ENCODE measurements at places on chromosomes 11 and 22.

- no peak for DNase-seq
Measured at GRCh38 chr22:47391169-47392053, 629.0 kb downstream of the TBC1D22A start.

DNA sequence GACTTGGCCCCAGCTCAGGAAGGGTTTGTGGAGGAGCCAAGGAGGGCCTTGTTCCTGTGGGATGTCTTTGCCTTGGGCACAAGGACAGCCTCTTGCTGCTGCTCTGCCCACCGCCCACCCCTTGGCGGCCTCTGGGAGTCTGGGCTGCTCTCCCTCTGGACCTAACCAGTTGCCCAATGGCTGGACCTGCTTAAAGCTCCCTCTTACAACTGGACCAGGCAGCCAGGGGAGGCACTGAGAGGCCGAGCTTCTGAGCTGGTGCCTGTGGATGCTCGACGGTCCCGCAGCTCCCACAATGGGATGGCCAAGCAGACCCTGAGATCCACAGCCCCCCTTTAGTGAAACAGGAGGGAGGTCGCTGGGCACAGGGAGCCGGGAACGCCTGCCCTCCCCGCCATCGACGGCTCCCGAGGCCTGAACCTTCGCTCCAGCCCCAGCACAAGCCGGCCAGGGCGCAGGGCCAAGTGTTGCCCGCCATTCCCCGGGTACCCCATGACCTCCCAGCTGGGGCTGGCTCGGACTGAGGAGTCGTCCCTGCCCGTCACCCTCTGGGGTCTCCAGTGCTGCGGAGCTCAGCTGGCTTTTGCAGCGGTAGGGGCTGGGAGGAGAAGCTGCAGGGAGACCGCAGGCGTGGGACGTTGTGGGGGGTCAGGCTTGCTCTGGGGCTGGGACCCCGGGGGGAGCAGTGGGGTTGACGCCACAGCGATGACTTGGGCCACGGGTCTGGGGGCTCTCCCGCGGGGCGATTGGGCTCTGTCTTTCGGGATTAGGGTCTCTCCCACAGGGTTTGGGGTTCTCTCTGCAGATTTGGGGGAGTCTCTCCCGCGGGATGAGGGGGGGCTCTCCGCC is 584 bp upstream of the GAL start:
- DNase-seq, result no peak

DNA sequence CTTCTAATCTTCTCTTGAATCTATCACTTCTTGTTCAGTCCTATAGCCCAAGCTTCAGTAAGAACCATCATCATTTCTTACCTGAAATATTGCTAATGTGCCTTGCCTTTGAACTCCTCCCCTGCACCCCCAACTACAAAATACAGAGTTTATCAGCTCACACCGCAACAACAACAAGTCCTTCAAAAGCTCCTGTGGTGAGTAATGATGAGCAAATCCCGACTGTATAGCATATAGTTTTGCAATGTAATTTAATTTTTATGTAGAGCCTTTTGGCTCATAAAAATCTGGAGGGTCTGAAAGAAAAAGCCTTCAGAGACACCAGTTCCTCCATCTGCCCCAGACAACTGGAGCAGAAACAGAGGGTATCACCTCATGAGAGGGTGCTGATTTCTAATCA is 124.7 kb downstream of the ARHGAP32 start:
- DNase-seq, result no peak

- DNase-seq, result no peak
Measured at GRCh38 chr11:34570584-34570983, 50.3 kb upstream of the EHF start.

- no peak for DNase-seq
Measured at GRCh38 chr11:119905162-119905561, 176.2 kb upstream of the NECTIN1 start.

DNA sequence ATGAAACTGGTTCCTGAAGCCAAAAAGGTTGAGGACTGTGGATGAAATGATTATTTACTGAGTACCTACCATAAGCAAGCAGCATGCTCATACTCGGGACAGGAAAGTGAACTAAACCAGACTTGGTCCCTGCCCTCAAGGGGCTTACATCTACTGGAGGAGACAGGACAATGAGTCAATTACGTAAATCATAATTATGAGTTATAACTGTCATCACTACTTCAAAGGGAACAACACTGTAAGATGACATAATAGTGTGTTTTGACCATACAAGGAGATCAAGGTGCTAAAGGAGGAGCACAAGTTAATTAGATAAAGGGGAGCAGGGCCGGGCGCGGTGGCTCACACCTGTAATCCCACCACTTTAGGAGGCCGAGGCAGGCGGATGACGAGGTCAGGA is 2.5 kb downstream of the FAM227A start:
- no peak for DNase-seq

DNA sequence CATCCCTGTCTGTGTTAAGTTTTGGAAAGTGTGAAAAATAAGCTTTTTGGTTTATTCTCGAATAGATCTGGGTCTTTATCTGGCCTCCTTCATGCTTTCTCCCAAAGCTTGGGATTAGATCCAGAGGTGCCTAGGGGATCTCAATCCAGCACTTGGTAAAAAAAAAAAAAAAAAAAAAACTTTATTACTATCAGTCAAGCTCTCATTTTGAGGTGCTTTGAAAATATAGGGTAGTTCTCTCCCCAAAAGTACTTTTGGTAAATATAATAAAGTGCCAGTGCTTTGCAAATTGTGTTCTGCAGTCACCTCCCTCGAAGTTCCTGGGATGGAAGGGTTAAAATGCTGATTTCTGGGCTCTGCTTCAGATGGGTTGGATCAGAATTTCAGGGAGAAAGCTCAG is 15.5 kb upstream of the CEP295 start:
- DNase-seq, result no peak

- DNase-seq, result no peak
Measured at GRCh38 chr11:27616711-27617110, 83.5 kb downstream of the BDNF start.

DNA sequence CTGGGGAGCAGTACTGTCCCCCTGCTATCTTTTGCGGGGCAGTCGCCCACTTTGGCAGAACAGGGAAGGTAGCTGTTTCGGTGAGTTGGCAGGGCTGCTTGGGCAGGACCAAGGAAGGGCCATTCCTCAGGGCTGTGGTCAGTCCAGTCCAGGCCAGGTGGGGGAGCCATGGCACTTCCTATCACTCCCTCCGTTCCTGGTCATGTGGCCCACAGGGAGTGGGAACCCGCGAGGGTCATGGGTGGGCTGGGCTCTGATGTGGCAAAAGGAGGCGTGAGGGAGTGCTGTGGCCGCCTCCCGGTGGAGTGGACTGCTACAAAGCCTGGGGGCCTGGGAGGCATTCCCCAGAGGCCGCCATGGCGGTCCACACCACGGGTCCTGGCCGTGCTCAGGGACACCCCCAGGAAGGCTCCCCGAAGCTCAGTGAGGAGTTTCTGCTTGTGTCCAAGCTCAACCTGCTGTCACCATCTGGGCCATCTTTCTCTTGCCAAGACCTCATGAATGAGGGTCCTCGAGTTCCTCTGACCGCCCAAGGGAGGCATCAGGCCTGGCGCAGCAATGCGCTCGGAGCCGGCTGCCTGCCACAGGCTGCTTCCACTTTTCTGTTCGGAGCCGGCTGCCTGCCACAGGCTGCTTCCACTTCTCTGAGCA is 11.9 kb downstream of the CHID1 start:
- no peak for DNase-seq

DNA sequence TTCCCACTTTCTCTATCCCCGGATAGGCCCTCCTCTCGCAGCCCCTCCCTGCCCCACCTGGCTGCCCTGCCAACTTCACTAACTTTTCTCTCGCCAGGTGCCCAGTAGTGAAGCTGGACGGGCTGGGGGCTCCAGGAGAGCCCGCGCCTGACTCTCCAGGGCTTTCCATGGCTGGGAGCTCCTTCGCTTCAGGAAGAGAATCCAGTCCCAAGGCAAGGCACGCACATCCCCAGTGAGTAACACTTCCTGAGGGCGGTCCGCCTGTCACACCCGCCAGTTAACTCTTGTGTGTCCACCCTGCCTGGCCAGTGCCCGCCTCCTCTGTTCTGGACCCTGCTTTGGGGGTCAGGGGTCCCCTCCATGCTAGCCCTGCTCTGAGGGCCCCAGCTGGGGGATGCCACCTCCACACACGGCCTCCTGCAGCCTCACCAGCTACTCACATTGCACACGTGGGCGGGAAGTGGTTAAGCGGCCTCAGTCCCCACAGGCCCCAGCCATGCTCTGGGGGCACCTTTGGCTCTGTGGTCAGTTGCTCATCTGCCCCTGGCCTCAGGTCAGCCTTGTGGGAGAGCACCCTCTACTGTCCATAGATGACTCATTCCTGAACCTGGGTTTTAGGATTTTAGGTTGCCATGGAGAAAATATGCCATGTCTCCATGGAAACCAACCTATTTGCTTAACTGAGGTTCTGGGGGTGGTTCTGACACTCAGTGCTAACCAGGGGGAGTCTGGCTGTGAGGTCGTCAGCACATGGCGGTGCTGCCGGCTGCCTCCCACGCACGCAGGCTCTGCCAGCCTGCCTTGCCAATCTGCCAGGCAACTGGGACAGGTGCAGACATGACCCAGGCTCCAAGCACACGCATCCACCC is at the start of gene RIN1:
TSS of gene RIN1 (minus strand) at position 201 of the 869 bp plus-strand sequence. CDS start at position 169, 32 bp downstream.
- no peak for DNase-seq

- no peak for DNase-seq
Measured at GRCh38 chr11:68036141-68036716, 2.6 kb upstream of the TCIRG1 start.

GRCh38 chr11:64044730-64045393 is 9.1 kb downstream of the FLRT1 start:
- DNase-seq, result no peak

GRCh38 chr11:72396041-72396440 is 38.3 kb downstream of the CLPB start:
- DNase-seq, result no peak

GRCh38 chr11:2891326-2892214 is 6.0 kb upstream of the CDKN1C start:
- DNase-seq, result no peak

GRCh38 chr11:11396301-11397035 is 43.4 kb upstream of the CSNK2A3 start:
- DNase-seq, result no peak

GRCh38 chr11:34513682-34514449 is at the start of gene ELF5:
Gene ELF5 (minus strand): TSS chr11:34513794. CDS start chr11:34505749, 8,045 bp downstream.
- no peak for DNase-seq

DNA sequence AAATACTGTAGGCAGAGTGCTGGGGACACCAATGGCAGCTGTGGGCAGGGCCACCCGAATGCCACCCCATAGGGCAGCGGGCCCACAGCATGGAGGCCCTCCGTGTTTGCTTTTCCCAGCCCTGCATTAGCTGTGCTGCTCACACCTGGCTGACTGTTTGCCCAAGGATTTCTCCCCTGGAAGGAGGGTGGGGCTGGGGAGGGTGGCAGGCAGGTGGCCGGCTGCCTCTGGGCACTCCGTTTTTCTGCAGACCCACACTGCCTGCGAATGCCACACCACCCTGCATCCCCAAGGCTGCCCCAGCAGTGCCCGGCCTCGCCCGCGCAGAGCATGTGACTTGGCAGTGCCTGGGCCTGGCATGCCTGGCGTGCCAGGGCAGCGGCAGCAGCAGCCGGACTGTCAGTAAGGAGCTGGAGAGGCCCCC is 19.6 kb downstream of the DAGLA start:
- no peak for DNase-seq

GRCh38 chr22:27193636-27194035 is 536.2 kb downstream of the MIAT start:
- no peak for DNase-seq

DNA sequence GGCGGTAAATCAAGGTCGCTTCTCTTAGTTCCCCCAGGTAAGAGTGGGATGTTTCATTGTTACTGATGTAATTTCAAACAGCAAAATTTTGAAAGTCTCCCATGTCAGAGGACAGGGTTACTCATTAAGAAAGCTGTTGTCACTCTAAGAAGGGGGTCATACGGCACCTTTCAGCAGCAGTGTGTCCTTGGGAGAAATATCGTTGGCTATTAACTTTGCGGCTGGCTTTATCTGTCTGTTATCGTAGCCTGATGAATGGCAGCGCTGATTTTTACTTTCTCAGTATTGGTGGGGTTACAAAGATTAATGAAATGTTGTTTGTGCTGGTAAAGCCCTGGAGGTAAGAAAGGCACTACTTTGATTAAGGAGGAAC is 27.5 kb upstream of the FBXO3 start:
- DNase-seq, result no peak

DNA sequence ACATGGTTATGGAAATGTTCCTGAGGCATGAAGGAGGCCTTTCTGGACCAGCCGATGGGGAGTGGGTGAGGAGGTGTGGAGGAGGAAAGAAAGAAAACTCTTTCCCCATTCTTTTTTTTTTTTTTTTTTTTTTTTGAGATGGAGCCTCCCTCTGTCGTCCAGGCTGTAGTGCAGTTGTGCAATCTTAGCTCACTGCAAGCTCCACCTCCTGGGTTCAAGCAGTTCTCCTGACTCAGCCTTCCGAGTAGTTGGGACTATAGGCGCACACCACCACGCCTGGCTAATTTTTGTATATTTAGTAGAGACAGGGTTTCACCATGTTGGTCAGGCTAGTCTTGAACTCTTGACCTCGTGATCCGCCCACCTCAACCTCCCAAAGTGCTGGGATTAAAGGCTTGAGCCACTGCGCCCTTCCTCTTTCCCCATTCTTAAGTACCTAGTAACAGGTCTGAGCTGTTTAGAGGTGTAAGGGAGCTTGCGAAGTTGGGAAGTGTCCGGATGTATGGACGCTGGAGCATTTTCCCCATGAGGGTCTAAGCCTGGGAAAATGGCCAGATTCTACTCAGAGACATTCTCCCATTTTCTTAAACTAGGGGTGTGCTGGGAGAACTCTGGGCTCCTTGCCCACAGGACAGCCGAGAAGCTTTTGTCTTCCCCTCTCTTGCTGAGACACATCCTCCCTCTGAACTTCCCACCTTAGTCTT is 135.8 kb downstream of the TEAD1 start:
- DNase-seq, result no peak

DNA sequence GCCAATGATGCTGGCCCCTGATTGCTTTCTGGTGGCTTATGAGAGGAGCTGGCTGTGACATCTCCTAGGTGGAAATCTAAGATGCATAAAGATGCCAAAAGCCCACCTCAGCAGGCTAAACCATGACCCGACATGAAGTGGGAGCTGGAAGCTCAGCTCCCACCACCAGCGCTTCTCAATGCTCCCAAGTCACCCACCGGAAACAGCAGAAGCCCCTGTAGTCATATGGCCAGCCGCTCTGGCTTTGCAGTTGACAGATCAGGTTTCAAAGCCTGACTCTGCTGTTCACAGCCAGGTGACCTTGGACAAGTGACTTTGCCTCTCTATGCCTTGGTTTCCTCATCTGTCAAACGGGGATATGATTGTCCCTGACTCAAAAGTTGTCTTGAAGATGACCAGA is 29.1 kb upstream of the ANO1 start:
- no peak for DNase-seq

DNA sequence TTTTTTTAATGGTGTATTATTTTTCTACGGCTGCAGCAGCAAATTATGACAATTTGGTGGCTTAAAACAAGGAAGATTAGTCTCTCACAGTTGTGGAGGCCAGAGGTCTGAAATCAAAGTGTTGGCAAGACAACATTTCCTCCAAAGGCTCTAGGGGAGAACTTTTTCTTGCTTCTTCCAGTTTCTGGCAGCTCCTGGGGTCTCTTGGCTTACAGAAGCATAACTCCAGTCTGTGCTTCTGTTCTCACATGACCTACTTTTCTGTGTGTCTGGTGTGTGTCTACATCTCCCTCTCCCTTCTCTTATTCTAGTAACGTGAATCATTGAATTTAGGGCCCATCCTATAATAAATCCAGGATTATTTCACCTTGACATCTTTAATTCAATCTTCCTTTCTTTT is 551.9 kb upstream of the LUZP2 start:
- DNase-seq, result no peak

All from stimulated activated CD4-positive, alpha-beta T cell treated with anti-CD3 and anti-CD28 coated beads, TNF-alpha, amount 100 ng/mL, for 1 hour (primary cell).